ENCODE measurements at places on chromosomes 4 and X.

GRCh38 chr4:78291277-78291676, 234.2 kb downstream of the FRAS1 start:
- H3K27ac ChIP-seq = no peak overlapping the region
- H3K36me3 ChIP-seq = no peaks in the 10 kb centered on the region
- no peak for DNase-seq
- H3K27me3 ChIP-seq = no peaks in the 10 kb centered on the region

DNA sequence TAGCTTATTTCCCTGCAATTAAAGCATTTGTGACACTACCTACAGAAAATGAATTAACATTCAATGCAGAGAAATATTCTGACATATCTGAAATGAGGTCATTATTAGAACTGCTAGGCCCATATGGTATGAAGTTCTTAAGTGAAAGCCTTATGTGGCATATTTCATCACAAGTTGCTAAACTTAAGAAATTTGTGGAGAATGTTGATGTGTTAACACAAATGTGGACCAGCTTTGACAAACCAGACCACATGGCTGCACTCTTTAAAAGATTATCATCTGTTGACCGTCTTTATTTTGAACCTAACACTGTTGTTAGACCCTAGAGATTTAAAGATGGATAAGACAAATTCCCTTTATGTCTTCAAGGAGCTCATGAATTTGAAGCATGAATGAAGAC, 1024.1 kb downstream of the RPA4 start:
- H3K4me1 ChIP-seq = no peaks in the 10 kb centered on the region
- no peak overlapping the region for H3K27ac ChIP-seq
- no peaks in the 10 kb centered on the region for H3K36me3 ChIP-seq
- H3K4me3 ChIP-seq = no peak overlapping the region

DNA sequence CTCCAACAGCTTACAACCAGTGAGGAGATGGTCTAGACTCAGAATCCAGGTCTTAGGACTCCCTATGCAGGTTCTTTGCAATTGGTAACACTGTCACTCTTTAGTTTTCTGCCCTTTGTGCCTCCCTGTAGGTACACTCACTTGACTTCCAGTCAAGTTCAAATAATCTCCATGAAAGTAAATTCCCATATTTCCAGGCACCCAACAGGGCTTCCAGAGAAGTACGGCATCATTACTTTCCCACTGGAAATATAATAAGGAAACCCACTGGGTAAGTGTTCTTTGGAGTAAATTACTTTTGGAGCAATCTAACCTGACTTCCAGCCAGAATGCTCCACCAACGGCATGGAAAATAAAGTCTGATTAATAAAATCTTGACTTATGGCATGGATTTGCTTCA, 338.9 kb downstream of the HNRNPD start:
- H3K27ac ChIP-seq = no peak overlapping the region
- H3K27me3 ChIP-seq = no peaks in the 10 kb centered on the region
- H3K4me3 ChIP-seq = no peak overlapping the region
- no peaks in the 10 kb centered on the region for H3K4me1 ChIP-seq

DNA sequence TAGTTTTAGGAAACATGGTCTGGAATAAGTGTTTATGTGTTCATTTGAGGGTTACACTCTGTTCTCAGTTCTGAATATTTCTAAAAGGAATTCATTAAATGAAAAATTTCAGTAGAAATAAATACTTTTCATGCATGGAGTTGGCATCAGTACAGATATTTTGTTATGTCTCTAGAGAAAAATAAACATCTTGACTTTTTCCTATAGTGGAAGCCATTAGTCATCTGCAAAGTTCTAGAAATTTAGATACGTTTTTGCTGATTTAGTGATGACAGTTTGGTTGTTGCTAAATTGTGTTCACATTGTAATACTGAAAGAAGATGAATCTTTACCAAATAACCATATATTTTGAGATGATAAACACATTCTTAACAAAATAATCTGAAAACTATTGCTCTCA, 268.2 kb upstream of the TEX13A start:
- no peaks in the 10 kb centered on the region for H3K4me1 ChIP-seq
- no peaks in the 10 kb centered on the region for H3K27me3 ChIP-seq
- H3K36me3 ChIP-seq = no peaks in the 10 kb centered on the region
- no peak overlapping the region for H3K27ac ChIP-seq
- H3K4me3 ChIP-seq = no peak overlapping the region

GRCh38 chrX:63869506-63869905, 84.5 kb upstream of the ARHGEF9 start:
- H3K27me3 ChIP-seq = no peaks in the 10 kb centered on the region
- no peaks in the 10 kb centered on the region for H3K4me1 ChIP-seq
- no peak overlapping the region for H3K4me3 ChIP-seq
- no peaks in the 10 kb centered on the region for H3K36me3 ChIP-seq
- no peak overlapping the region for H3K27ac ChIP-seq

- H3K27ac ChIP-seq = no peak overlapping the region
- no peak overlapping the region for H3K4me3 ChIP-seq
- no peaks in the 10 kb centered on the region for H3K27me3 ChIP-seq
- peaks cover 20% of the 10 kb centered on the region for H3K4me1 ChIP-seq
These were observed 46.1 kb downstream of the HTRA3 start for GRCh38 chr4:8315435-8316250.

DNA sequence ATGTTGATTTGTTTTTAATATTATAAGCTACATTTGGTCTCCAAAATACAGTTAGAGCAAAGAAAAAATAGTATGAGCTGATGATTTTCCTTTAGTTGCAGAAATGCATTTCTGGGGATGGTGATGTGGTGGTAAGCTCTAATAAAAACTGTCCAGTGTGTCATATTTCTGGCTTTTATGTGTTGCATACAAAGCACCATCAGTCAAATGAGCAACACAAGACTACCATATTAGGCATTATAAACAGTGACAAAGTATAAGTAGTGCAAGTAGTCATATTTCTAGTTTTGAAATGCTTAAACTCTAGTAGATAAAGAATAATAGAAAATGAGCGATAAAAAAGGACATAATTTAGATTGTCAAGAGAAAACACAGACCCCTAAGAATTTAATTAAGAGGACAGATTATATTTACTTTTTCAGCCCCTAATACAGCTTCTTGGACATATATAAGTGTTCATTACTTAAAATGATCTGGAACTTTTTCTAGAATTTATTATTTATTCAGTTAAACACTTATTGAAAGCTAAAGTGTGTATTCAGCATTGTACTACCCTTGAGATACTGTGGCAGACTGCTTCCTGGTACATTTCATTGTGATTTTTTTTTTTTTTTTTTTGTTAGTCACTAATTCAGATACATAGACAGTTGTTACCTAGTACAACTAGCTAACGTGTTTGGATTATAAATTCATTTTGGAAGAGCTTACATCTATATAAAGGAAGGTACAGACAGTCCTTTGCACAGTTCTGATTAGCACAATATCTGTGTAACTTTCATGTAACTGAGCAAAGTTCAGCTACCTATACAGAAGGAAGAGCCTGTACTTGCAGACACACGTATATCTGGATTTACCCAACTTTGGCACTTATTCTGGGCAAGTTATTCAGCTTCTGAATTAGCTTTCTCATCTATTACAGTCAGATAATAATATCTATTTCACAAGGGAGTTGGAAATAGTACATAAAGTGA, 22.3 kb downstream of the RAP1GDS1 start:
- H3K27ac ChIP-seq = no peak overlapping the region
- H3K27me3 ChIP-seq = no peaks in the 10 kb centered on the region
- no peak overlapping the region for H3K4me3 ChIP-seq

DNA sequence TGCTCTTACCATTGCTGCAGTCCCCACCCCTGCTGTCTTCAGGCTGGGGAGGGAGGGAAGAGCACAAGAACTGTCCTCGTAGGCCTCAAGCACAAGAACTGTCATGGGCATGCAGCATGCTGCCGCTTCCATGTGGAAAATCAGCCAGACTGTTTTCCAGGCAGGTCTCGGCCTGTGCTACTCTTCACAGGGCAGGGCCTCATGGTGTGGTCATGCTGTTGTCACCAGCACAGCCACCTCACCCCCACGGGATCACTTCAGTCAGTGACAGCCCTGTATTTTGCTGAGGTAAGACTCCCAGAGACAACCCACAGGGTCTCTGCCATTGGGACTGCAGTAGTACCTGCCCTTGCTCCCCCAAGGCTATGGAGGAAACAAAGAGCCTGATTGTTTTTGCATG, 205.3 kb downstream of the NAP1L3 start:
- no peak overlapping the region for H3K27ac ChIP-seq
- no peak for DNase-seq
- no peak overlapping the region for H3K4me3 ChIP-seq
- H3K27me3 ChIP-seq = no peaks in the 10 kb centered on the region

DNA sequence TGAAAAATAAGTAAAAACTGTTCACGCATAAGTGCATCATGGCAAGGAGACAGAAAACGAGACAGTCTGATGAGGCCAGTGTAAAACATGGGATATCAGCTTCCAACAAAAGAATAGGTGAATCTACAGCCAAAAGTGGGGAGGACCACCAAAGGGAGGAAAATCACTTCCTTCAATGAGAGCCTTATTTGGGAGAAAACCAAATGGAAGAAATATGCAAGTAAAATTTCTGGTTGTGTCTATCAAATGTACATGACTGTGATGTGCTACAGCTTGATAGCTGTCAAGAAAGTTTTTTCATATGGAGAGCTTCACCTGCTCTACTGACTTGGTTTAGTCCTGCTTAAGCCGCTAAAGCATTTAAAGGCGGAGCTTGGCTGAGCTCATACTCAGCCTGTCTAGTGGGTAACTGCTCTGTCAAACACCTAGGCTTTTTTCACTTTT, 66.2 kb downstream of the MAGEA1 start:
- no peak for DNase-seq
- H3K27ac ChIP-seq = no peak overlapping the region
- no peaks in the 10 kb centered on the region for H3K36me3 ChIP-seq
- no peaks in the 10 kb centered on the region for H3K4me1 ChIP-seq
- no peaks in the 10 kb centered on the region for H3K27me3 ChIP-seq
- no peak overlapping the region for H3K4me3 ChIP-seq

- peaks cover 3% of the 10 kb centered on the region for H3K4me1 ChIP-seq
- H3K27me3 ChIP-seq = no peaks in the 10 kb centered on the region
- no peak overlapping the region for H3K4me3 ChIP-seq
- no peak for DNase-seq
- H3K36me3 ChIP-seq = no peaks in the 10 kb centered on the region
These were observed 212.9 kb downstream of the CBR4 start for GRCh38 chr4:168797194-168797593.

GRCh38 chr4:98614094-98614493, 44.3 kb downstream of the TSPAN5 start:
- no peaks in the 10 kb centered on the region for H3K4me1 ChIP-seq
- H3K4me3 ChIP-seq = no peak overlapping the region
- H3K27ac ChIP-seq = no peak overlapping the region

GRCh38 chr4:80141543-80141942, 55.8 kb upstream of the PRDM8 start:
- DNase-seq = no peak
- H3K27ac ChIP-seq = no peak overlapping the region
- H3K4me3 ChIP-seq = no peak overlapping the region
- H3K4me1 ChIP-seq = no peaks in the 10 kb centered on the region
- H3K27me3 ChIP-seq = no peaks in the 10 kb centered on the region

GRCh38 chr4:83065266-83065665, 30.3 kb downstream of the COPS4 start:
- H3K4me3 ChIP-seq = no peak overlapping the region
- H3K4me1 ChIP-seq = no peaks in the 10 kb centered on the region
- DNase-seq = no peak
- peaks cover 90% of the 10 kb centered on the region for H3K36me3 ChIP-seq

GRCh38 chr4:168536448-168536847, 39.6 kb downstream of the PALLD start:
- H3K27me3 ChIP-seq = no peaks in the 10 kb centered on the region
- DNase-seq = no peak
- no peak overlapping the region for H3K4me3 ChIP-seq
- no peaks in the 10 kb centered on the region for H3K36me3 ChIP-seq
- H3K27ac ChIP-seq = no peak overlapping the region

GRCh38 chrX:119147486-119147885, 19.9 kb upstream of the KIAA1210 start:
- DNase-seq = no peak
- H3K4me3 ChIP-seq = no peak overlapping the region
- no peaks in the 10 kb centered on the region for H3K27me3 ChIP-seq
- no peaks in the 10 kb centered on the region for H3K36me3 ChIP-seq
- H3K27ac ChIP-seq = no peak overlapping the region
- H3K4me1 ChIP-seq = no peaks in the 10 kb centered on the region

DNA sequence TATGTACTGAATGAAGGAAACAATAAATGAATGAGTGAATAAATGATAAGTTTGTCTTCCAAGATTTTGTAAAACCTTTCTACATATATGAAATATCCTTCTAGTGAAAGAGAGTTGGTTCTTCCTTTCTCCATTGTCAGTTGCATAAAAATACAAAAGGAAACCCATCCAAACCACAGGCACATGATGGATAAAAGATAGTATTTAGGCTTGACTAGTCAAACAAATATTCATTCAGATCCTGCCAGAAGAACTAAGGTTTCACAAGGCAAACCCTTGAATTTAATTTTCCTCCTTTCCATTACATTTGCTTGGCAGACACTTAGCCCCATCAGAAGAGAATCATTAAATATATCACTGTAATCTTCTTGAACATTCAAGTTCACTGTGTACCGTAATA, 208.4 kb downstream of the COL25A1 start:
- H3K36me3 ChIP-seq = no peaks in the 10 kb centered on the region
- no peaks in the 10 kb centered on the region for H3K27me3 ChIP-seq
- no peaks in the 10 kb centered on the region for H3K4me1 ChIP-seq
- no peak overlapping the region for H3K4me3 ChIP-seq

DNA sequence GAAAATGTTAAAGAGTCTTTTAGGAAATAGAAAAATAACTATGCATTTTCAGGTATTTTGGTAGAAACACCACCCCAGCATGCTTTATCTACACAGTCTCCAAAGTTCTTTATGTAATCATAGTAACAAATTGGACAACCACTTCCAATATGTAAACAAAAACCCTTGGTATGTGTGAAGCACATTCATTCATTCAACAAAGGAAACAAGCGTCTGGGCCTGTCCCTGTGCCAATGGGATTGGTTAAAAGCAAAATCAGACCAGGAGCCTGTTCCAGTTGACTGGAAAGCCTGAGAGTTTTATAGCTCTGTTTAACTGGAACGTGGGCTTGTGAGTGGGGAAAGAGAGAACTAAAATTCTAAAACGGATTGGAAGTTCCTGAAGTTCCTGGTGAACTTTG, 41.3 kb upstream of the TENM3 start:
- H3K36me3 ChIP-seq = no peaks in the 10 kb centered on the region
- no peaks in the 10 kb centered on the region for H3K4me1 ChIP-seq
- no peaks in the 10 kb centered on the region for H3K27me3 ChIP-seq
- no peak overlapping the region for H3K27ac ChIP-seq
- no peak overlapping the region for H3K4me3 ChIP-seq

GRCh38 chr4:148717988-148718387, 275.8 kb upstream of the NR3C2 start:
- no peak overlapping the region for H3K4me3 ChIP-seq
- no peaks in the 10 kb centered on the region for H3K4me1 ChIP-seq
- H3K27ac ChIP-seq = no peak overlapping the region
- DNase-seq = no peak
- no peaks in the 10 kb centered on the region for H3K36me3 ChIP-seq

All from upper lobe of left lung (tissue), 6 donors.